ENCODE measurements at places on chromosomes 5 and 9.

- no peak for DNase-seq
These were observed 39.7 kb upstream of the NIPBL start for GRCh38 chr5:36836831-36837230.

DNA sequence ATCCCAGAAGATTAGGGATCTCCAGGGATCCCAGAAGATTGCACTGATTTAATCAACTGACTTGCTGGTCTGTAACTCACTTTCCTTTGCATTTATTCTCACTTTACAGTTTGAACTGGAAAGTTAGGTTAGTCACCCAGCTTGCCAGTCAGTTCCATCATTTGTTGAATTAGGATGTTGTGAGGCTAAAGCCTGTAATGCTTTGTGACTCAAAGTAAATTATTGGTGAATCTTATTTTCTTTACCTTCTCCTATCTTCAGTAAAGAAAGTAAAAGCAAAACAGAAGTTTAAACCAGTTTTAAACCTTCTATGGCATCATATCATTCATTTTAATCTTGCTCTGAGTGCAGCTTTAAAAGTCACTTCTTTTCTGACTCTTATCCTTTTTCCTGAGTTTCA is 85.8 kb downstream of the SLC44A1 start:
- no peak for DNase-seq

DNA sequence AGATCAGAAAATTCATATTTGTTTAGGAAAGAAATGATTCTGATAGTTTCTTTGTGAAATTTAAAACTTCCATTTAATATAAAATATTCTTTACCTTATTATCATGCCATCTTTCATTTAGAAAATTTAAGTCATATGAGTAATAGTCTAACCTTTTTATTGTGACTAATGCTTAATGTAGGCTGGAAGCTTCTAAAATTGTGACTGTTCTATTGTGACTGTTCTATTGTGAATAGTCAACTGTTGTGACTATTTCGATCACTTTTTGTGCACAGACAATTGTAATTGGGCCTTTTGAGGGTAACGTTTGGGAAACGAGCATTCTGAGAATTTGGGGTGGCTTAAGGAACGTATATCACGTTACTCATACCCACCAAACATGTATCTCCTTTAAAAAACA is 100.0 kb downstream of the PARP8 start:
- no peak for DNase-seq

DNA sequence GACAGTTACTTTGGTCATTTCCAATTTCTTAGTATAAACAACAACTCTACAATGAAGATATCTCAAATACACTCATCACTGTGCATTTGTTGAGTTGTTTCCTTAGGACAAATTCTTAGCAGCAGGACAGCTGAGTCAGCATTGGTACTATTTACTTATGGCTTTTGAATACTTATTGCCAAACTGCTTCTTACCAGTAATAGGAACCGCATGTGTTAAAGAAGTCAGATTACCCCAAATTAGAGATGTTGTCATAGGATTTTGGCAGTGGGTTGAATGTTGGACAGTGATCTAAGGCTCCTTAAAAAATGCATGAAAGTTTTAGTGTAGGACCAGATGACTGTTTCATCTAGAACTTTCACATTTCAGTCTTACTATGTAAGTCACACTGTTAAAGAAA is 280.1 kb upstream of the DMRT1 start:
- DNase-seq = no peak

- DNase-seq = no peak
These were observed 248.7 kb downstream of the MAN2A1 start for GRCh38 chr5:109938453-109938852.

- DNase-seq = no peak
These were observed 36.2 kb upstream of the ROR2 start for GRCh38 chr9:91986248-91986647.

GRCh38 chr5:171595801-171596231 is 176.4 kb downstream of the FGF18 start:
- no peak for DNase-seq

DNA sequence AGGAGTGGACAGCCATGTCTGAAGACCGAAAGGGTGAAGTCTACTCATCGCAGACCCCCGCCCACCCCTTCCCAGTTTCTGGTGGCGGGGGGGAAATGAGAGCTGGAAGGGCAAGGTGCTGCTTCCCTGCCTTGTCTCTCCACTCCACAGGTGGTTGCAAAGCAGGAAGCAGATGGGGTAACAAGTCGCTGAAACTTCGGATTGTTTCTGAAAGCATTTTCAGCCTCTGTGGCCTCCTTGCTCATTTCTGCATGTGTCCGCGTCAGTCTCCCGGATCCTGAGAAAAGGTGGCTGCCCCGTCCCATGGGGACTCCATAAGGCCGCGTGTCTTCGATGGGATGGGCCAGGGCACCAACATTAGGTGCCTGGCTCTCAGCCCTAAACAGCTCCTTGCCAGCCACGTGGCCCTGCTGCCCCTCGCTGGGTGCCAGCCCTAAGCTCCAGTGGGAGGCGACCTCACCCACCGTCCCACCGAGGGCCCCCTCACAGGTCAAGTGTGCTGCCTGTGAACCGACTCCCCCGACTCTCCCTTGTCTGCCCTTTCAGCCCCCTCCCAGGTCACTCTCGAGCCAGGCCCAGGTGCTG is 971 bp downstream of the PHYKPL start:
- no peak for DNase-seq

DNA sequence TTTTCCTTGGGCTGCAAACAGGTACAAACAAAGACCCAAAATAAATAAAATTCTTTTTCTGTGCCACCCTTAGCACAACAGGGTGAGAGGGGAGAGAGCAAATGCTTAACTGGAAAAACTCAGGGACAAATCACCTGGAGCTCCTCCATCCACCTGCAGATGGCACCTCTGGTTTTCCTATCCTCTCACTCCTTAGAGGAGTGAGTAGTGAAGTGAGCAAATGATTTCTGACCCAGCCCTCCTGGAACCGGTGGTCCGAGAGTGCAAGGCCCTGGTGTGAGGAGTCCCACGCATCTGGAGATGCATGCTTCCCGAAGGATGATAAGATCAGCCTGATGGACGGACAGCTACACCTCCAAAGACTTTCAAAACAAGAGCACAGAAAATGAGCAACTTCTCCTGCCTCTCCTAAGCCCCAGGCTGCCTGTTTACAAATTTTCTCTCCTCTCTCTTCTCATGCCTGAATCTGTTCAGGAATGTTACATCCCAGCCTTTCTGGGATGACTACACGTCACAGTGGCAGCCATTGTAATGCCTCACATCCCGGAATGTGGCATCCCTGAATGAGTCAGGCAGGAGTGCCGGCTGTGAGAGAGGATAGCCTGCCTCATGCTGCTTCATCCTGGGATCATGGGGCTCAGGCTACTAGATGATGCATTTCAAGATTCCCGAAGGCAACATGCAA is 86.4 kb downstream of the ADRB2 start:
- no peak for DNase-seq

GRCh38 chr9:97560154-97560553 is 58.7 kb downstream of the TMOD1 start:
- DNase-seq = no peak

GRCh38 chr5:68375540-68375939 is 160.0 kb downstream of the PIK3R1 start:
- DNase-seq = no peak

GRCh38 chr5:36666274-36666673 is 59.9 kb downstream of the SLC1A3 start:
- DNase-seq = no peak

DNA sequence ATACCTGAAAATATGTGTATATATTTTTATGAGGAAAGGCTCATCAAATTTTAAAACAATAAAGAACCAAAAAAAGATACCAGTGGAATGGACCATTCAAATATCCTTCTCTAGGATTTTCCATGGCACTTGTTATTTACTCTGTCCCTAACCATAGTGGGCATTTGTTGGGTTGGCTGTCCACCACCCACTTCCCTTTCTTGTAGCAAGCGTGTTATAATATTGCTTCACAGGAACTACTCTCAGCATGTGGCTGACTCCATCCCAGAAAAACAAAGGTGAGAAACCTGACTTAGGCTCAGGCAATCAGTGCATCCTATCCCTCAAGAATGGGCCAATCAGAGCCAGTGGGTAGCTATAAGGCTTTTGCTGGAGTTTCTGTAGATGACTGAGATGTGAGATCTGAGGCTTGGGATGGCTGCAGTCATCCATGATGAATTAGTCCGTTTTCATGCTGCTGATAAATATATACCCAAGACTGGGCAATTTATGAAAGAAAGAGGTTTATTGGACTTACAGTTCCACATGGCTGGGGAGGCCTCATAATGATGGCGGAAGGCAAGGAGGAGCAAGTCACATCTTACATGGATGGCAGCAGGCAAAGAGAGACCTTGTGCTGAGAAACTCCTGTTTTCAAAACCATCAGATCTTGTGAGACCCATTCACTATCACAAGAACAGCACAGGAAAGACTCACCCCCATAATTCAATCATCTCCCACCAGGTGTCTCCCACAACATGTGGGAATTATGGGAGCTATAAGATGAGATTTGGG is 17.2 kb downstream of the C5orf63 start:
- DNase-seq = no peak

- no peak for DNase-seq
These were observed 82.5 kb downstream of the PRRT1B start for GRCh38 chr9:131627648-131628458.

GRCh38 chr9:124372038-124372437 is 43.2 kb downstream of the PSMB7 start:
- no peak for DNase-seq

GRCh38 chr5:132656774-132657355 is 1.1 kb upstream of the IL13 start:
- DNase-seq = no peak

DNA sequence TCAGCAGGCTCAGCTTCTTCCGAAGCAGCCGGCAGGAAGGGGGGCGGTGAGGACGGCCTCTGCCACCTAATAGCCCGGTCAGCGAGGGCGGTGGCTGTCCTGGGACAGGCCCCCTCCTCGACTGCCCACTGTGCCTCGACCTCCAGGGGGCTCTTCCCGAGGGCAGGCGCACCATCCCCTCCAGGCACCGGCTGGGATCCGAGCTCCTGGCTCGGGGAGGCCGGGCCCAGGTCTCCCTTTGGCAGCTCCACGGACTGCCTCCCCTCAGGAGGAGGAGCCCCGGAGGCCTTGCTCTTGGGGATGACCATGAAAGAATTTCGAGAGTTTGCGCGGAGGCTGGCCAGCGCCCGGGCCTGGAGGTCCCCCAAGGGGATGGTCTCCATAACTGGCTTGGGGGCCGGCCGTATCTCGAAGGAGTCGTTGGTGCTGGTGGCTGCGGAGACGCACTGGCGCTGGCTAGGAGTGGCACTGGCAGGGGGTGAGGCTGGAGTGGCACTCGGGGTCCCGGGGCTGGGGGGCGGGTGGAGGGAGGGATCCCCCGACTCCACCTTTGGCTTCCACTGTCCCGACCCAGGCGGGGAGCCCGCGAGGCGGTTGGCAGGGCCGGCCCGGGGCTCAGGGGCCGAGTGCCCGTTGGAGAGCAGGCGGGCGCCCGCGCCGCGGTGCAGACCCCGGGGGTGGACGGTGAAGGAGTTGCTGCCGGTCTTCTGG is 975 bp downstream of the TPRN start:
- no peak for DNase-seq

DNA sequence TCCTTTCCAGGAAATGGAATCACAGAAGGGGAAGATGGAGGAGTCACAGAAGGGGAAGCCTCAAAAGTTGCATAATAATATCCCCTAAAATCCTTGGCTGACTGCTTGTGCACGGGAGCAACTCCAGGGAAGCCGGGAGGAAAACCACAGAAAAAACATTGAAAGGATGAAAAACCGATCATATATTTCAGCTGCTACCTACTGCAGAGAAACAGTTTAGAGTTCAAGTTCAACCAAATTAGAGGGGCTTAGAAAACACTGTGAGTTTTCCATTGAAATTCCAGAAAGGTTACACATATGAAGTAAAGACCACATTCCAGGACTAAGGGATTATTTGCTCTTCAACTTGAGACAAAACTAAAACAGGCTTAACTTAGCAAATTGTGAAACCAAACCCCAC is 37.6 kb upstream of the MTAP start:
- DNase-seq = no peak

GRCh38 chr5:136076881-136077445 is 48.2 kb downstream of the TGFBI start:
- no peak for DNase-seq

- DNase-seq = no peak
These were observed 47.8 kb downstream of the PDE4D start for GRCh38 chr5:59845730-59846129.

DNA sequence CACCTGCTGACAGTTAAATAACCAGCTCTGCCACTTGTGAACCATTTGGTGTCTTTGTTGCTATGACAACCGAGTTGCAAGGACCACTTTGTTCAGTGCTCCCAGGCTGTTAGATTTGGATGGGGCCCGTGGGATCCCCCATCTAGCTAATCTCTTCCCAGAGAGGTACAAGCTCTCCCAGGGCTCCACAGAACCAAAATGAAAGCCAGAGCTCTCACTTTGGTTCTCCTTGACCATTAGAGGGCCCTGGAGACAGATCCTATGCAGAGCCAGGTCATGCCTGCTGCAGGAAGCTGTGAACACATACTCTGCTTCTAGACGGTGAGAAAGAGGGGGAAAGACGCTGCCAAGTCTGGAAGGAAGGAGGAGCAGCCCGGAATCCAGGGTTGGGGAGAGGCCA is 224.6 kb downstream of the GABBR2 start:
- no peak for DNase-seq

DNA sequence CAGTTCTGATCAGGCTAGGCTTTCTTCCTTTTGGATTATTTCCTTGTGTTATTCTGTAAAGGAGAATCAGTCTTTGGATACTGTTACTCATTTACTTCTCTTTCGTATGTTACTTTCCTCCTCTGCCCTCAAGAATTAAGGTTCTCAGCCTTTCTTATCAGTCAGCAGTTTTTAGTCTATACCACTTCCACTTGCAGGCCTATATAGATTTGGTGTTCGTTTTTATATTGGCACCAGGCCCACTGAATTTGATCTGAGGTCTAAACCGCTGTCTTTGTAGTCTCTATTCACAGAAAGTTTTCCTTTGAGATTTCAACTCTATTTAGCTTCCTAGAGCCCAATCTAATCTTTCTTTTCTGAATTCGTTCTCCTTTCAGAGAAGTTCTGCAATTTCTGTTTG is 62.8 kb downstream of the ERBIN start:
- no peak for DNase-seq

DNA sequence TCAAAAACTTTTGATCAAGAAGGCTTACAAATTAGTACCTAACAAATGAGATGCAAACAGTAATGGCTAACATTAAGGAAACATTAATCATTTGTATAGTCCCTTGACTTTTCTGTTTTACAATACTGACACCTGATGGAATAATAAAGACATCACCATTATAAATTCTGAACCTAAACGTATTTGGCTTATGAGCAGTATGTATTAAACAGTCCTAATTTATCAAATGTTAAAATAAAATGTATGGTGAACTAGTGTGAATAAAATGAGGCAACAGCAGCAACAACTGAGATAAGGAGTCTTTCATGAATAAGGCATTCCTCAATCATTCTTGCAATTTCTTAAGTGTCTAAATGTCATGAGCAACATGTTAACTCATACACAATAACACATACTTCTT is 6.0 kb downstream of the PUM3 start:
- no peak for DNase-seq

DNA sequence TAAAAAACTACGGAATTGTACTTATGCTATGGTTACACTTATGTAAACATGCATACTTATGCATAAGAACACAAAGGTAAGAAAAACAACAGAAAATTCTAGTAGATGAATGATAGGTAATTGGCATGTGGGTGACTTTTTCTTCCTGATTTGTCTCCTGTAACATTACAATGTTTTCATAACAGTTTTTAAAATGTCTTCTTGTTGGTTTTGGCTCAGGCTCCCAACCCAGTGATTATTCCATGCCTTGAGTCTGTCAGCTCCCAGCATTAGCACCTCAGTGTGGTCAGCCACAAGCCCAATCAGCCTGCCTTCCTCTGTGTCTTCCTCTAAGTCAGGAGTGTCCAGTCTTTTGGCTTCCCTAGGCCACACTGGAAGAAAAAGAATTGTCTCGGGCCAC is 7.9 kb upstream of the FOXE1 start:
- no peak for DNase-seq
